ENCODE measurements at places on chromosomes 16 and 17.

DNA sequence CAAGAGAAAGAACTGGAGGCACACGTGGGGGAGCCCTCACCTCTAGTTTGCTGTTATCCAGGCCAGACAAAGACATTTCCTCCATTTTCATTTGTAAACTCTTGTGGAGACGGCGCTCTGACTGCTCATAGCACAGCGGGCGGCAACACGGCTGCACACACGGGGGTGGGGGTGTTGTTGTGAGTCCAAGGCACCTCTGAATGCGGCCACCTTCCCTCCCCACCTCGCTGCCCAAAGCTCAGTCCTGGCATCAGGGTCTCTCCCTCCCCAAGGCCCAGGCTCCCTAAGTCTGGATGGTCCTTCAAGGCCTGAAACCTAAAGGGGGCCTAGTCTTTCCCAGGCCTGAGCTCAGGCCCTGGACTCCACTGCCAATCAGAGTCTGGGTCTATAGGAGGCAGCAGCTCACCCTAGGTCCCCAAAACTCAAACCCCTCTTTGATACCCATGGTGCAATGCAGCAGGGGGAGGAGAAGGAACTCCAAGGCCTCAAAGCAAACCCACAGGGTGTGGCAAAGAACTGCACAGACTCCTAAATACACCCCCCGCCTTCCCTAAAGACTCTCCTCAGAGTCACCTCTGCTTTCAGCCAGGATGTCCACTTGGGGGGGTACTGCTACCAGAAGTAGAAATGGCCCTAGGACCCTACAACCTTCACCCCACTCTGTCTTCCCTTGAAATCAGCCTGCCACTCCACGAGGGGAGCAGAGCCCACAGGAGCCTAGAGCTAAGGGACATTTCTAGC lies 1.5 kb downstream of the ATXN7L3 start:
- no peak for DNase-seq

- no peak for DNase-seq
Observed at GRCh38 chr17:81871387-81872230, 472 bp upstream of the ARHGDIA start.

DNA sequence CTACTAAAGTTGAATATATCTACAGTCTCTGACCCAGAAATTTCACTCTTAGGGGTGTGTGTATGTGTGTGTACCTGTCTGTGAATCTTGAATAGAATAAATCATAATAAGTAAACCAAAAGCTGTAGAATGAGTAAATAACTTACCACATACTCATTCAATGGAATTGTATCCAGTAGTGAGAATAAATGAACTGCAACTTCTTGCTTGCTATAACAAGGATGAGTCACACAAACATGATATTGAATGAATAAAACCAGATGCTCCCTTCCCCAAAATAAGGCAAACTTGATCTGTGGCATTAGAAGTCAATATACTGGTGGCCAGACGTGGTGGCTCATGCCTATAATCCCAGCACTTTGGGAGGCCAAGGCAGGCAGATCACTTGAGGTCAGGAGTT lies 259.8 kb upstream of the MON1B start:
- DNase-seq: no peak

DNA sequence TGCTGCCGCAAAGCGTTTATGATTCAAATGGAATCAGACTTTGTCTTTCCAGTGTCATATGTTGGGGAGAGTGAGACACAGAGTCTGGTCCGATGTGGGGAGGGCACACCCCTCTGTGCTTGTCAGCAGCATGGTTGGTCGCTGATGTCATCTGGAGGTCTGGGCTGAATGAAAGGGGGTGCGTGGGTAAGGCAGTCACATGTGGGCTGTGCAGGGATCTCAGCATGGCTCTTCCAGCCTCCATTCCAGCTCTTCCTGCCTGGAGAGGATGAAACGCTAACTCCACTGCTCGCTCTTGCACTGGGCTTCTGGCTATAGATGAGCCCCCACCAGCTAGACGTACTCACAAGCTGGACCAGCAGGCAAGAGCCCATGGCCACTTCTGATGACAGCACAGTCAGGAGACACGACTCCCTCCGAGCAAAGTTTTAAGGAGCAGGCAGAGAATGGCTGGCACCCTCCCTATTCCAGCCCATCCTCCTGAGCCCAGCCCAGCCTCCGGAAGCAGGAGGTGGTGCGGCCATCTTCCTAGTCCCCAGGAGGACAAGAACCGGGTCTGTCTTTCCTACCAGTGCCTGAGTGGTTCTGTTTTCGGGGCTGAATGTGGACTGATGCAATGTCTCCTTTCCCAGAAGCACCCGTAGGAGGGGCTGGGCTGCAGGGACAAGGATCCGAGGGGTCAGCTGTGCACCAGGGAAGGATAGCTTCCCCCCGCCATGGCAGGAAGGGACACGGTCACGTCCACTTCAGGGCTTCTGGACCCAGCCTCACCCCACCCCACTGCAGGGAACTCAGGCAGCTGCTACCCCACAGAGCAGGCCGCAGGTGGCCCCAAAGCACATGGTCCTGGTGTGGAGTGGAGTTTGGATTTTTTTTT lies 41.5 kb upstream of the CBFA2T3 start:
- no peak for DNase-seq

GRCh38 chr16:76370344-76370743 lies 93.1 kb downstream of the CNTNAP4 start:
- DNase-seq: no peak

DNA sequence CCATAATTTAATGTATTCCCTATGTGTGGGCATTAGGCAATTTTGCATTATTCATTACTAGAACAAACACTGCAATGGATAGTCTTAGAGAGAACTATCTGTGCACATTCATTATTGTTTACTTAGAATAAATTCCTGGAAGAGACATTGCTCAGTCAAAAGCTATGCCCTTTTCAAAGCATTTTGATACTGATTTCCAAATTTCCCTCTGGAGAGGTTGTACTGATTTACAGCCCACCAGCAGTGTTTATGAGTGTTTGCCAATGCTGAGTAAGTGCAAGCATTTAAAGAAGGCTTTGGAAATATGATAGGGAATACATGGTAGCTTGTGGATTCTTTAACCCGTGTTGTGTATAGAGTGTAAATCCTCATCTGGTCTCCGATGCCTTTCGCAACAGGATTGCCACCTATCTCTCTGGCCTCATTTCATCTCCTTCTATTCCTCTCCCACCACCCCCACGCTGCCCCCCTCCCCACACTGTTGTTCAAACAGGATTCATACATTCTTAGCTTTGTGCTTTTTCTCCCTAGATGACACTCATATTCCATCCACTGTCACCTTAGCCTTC lies 33.4 kb upstream of the MMD start:
- no peak for DNase-seq
